ENCODE measurements at places on chromosomes 4 and X.

DNA sequence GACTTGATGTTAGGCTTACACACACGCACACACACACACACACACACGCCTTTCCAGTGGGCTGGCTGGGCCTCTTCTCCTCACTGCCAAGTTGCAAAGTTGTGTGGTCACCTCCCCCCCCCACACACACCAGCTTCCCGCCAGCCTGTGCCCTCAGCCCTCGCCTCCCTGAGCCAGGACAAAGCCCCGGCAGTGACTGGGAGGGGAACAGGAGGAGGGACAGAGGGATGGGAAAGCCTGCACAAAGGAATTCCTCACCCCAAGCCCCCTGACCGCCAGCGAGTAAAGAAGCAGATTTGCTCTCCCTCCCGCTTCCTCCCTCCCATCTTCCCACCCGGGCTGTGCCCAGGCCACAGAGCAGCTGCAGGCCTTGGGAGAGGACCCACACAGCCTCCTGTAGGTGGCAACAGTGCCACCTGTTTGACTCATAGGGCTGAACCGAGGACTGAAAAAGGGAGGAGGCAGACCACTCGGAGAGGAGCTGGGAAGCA is at the start of gene GDPD2:
Gene GDPD2 (plus strand): TSS at position 464 of the 491 bp plus-strand sequence. CDS start 1,671 bp downstream, outside the sequence.
- DNase-seq = no peak

DNA sequence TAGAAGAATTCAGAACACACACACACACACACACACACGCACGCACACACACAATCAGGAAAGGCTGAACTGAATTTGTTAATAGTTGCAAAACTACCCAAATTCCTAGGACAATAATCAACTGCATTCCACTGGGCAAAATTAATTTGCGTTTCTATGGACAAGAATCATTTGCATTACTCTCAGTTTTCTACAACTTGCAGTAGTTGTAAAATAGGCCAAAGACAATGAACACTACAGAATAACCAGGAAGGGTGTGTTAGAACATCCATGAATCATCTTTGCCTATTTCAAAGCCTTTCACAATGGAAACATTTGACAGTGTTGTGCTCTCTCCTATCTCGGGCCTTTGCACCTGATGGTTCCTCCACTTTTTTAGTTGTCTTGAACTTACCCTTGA is 77.1 kb upstream of the IGFBP7 start:
- no peak for DNase-seq

DNA sequence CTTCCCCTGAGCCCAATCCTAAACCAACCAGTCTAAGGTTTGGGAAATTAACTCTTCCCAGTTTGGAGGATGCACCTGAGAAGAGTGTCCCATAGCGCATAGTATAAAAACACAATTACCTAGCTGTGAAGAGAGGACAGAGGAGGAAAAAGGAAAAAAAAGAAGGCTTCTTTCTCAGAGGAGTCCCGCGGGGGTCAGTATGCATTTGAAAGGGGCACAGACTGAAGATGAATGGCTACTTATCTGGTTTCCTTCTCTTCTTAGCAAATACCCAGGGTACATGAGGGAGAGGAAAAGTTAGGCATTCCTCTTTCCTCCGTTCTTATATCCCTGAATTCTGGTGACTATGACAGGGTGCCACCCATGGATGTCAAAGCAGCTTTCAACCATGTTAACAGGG is 96.9 kb downstream of the TMEM47 start:
- no peak for DNase-seq

DNA sequence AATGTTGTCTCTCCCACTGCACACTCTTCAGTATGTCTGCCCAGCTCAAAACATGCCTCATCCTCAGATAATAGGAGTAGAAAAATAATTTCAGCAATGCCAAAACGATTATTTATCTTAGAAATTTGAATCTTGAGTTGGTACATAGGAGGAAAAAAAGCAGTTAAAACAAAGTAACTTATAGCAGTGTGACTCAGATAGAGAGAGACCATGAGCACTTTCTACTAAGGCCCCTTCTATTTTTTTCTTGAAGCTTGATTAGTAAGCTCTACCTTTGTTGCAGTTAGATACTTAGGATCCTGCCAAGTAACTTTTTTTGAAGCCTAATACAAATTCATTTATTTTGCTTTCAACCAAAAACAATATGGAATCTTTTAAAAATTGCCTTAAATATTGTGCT is 212.3 kb downstream of the MAD2L1 start:
- no peak for DNase-seq

GRCh38 chr4:53886090-53886489 is 178.3 kb downstream of the CHIC2 start:
- DNase-seq = no peak

DNA sequence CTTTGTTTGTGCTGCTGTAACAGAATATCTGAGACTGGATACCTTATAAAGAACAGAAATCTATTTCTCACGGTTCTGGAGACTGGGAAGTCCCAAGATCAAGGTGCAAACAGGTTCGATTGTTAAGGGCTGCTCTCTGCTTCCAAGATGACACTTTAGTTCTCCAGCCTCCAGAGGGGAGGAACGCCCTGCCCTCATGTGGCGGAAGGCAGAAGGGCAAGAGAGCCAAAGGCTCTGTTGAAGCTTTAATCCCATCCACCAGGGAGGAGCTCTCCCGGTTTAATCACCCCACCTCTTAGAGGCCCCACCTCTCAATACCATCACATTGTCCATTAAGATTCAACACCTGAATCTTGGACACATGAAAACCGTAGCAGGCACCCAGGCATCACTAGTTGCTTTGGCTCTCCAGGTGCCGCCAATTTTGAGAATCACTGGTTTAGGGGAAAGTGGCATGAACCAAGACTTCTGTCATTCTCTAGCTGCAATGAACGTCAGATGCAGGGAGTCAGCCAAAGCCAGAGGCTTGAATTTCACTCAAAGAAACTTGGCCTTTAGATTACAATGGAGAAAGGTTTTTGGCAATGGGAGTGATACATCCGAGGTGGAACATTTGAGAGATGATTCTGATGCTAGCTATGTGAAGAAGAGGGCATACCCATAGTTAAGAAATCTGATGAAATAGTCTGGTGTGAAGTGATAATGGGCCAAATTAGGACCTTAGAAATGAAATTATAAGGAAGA is 15.7 kb downstream of the FHL1 start:
- no peak for DNase-seq

GRCh38 chrX:150192816-150193215 is 170.3 kb upstream of the MAMLD1 start:
- DNase-seq = no peak

- no peak for DNase-seq
Measured at GRCh38 chr4:109406337-109406931, 27.2 kb upstream of the SEC24B start.

Data from stimulated activated CD4-positive, alpha-beta T cell treated with anti-CD3 and anti-CD28 coated beads, TNF-alpha, amount 100 ng/mL, for 1 hour (primary cell).